Urinary bladder (tissue), 4 donors: ENCODE measurements at places on chromosomes 7 and 10.

- DNase-seq = no peak
Measured at GRCh38 chr7:139041378-139042085, 5.7 kb upstream of the ZC3HAV1L start.

DNA sequence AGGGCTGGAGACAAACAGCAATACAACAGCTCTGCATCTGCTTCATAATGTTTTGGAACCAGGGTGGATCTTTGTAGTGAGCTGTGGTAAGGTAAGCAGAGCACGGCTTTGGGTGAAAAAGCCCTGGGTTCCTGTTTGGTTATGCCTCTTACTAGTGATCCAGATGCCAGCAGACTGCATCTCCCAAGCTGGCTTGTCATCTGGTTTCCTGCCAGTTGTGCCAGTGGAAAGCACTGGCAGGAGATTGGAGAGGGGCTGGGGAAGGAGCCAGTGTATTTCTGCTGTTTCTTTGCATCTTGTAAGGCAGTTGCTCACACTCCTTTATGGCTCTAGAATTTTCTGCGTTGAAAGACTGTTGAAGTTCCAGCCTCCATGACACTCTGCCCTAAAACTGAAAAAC lies 137.6 kb downstream of the TSPAN12 start:
- DNase-seq = no peak

- no peak for DNase-seq
Measured at GRCh38 chr7:19101472-19101871, 16.0 kb downstream of the TWIST1 start.

GRCh38 chr7:151731022-151731441 lies 145.9 kb downstream of the PRKAG2 start:
- DNase-seq = no peak

DNA sequence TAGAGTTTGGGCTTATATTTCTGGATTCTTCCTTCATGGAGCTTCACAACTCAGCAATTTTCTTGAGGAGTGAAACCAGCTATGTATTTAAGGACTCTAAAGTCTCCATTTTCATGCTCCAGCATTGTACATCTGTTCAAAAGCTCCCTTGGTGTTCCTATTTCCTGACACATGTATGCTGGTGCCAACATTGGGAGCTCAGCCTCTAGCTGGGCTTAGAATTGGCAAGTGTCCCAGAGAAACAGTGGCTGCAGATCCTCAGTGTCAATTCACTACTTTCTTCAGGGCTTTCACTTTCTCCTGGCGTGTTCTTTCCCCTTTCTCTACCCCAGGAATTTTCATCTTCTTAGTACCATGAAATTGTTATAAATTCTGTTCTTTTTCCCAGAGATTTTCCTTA lies 103.1 kb downstream of the ZNF467 start:
- no peak for DNase-seq

DNA sequence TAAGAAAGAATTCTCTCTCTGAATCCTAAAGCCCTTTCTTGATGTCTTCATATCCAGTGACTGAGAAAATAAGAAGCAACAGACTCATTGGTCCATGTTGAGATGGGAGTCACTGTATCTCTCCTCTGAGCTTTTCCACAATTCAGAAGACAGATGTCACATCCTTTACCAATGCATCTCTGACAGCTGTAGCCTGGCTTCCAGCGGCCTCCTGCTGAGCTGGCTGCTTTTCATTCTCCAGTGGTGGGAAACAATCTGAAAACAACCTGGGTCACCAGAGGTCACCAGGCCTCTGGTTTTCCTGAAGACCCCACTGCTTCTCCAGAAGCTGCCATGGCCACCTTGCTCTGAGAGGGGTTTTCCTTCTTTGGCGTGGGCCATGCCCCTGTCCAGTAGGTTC lies 18.3 kb upstream of the RPA3 start:
- no peak for DNase-seq

GRCh38 chr7:104299777-104300176 lies 28.6 kb upstream of the LHFPL3 start:
- no peak for DNase-seq

GRCh38 chr10:27356738-27357137 lies 116.1 kb upstream of the ACBD5 start:
- DNase-seq = no peak

- DNase-seq = no peak
Measured at GRCh38 chr7:101373812-101374614, 11.3 kb downstream of the COL26A1 start.

- no peak for DNase-seq
Measured at GRCh38 chr10:132580143-132580542, 42.6 kb downstream of the INPP5A start.

DNA sequence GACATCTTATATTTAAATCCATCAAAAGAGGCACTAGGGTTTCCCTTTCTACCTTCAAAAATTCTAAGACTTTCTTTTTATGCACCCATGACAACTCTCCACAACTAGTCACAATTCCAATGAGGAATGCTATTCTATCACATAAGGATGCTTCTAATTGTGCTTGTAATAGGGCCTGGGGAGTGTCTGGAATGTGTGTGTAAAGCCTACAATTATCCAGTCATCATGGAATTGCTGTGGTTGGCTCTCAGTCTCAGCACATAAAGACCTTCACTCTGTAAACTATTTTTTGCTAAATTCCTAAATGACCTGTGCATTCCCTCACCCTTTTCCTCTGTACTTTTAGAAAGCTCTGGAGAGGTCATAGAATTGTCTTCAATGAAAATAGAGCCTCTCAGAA lies 86.7 kb downstream of the EPDR1 start:
- DNase-seq = no peak
